Stimulated activated CD4-positive, alpha-beta T cell treated with anti-CD3 and anti-CD28 coated beads, Interleukin-1b, Interleukin-23, amount 100 ng/mL, for 1 hour (primary cell): ENCODE measurements at places on chromosomes 3 and 15.

- no peak for DNase-seq
These were observed 702.0 kb downstream of the GRM7 start for GRCh38 chr3:7562892-7563291.

DNA sequence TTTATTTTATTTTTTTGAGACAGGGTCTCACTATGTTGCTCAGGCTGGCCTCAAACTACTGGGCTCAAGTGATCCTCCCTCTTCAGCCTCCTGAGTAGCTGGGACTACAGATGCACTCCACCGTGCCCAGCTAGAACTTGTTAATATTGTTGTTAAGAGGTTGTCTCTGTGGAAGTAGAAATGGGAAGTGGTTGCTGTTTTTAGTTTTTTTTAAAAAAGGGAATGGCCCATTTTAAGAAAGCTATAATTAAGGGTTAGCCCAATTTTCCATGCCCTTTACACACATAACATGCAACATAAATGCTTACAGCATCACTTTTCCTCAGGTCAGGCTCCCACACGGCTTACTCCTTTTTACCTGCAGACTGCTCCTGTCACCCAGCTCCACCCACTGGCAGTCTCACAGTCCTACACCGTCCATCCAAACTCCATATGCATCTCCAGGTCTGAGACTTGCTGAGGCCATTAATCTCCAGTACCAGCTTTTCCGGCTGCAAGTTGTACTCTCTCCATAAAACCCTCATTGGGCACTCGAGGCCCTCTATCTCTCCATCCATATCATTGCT, 19.8 kb downstream of the MORC1 start:
- no peak for DNase-seq

- DNase-seq = no peak
These were observed 8.0 kb upstream of the SLC22A13 start for GRCh38 chr3:38257583-38257982.

DNA sequence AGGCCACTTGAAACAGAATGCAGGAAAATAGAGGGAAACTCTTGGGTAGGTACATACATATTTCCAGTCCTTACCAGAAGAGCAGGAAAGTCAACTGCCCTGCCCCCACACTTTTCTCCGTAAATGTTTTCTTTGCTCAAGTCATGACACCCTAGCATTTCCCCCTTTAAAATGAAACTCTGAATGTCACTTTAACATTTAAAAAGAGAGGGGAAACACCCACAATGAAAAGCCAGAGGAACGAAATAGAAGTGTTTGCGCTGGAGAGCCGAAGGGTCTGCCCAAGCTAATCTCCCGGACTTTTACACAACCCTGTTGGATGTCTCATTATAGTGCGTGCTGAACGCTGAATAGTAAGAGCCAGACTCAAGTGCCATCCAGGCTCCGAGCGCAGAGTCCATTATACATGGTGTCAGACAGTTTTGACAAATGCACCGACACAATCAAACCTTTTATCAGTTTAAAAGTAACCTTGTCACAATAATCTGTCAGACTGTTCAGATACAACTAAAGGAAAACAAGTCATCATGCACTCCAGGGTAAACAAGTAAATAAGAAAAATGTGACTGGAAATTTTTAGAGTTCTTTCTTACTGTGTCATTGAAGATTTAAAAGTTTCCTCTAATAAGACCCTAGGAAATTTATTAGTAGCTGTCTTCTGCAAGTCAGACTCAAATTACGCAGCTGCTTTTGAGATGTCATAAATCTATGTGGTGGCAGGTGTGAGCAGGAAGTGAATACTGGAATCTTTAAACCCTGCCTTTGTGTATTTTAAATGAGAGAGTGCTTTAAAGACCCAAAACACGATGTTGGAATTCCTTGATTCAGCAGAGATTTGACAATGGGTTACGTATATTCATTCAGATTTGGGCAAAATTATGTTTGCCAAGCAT, 159.8 kb downstream of the RBMS3 start:
- DNase-seq = no peak

GRCh38 chr3:187777331-187777941, 32.2 kb upstream of the BCL6 start:
- DNase-seq = no peak

DNA sequence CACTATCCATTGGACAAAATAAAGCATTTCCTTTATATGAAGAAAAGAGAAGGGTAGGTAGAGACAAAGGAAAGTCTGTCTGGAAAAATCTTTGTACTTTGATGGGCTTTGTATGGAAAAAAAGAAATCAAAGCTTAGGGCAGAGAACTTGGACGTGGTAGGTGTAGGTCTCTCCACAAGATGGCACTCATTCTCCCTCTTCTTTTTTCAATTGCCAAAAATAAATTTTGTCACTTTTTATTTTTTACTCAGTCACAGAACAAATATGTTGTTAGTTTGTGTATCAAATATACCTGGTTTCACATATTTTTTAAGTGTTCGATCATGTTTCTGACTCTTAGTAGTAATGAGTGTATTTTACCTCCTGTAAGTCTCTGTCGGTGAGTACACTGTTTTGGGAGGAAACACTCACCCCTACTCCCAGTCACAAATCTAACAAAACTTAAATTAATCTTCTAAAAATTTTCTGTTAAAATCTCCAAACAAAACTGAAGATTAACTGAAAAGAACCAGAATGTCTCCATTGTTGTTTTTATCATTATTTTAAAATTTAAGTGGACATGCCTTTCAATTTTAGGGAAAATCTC, 415.8 kb upstream of the GOLIM4 start:
- no peak for DNase-seq

DNA sequence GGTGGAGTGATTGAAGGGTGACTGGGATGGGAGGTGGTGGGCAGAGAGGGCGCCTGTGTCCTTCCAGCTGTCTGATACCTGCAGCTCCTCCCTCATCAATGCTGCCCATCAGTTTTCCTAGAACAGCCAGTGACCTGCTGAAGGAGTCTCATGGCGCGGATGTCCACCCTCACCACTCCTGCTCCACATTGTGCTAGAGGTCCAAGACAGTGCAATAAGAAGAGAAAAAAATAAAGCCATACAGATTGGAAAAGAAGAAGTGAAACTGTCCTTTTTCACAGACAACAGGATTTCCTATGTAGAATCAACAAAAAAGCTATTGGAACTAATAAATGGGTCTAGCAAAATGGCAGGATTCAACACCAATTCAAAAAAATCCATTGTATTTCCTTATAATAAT, 7.4 kb downstream of the ZDHHC19 start:
- DNase-seq = no peak

GRCh38 chr15:51302480-51302879, 35.9 kb downstream of the CYP19A1 start:
- no peak for DNase-seq

GRCh38 chr15:72420576-72420975, 22.5 kb downstream of the TMEM202 start:
- no peak for DNase-seq

GRCh38 chr3:62084558-62084957, 288.8 kb downstream of the FEZF2 start:
- no peak for DNase-seq

- DNase-seq = no peak
These were observed 1.8 kb downstream of the SLC6A1 start for GRCh38 chr3:10994306-10994705.

DNA sequence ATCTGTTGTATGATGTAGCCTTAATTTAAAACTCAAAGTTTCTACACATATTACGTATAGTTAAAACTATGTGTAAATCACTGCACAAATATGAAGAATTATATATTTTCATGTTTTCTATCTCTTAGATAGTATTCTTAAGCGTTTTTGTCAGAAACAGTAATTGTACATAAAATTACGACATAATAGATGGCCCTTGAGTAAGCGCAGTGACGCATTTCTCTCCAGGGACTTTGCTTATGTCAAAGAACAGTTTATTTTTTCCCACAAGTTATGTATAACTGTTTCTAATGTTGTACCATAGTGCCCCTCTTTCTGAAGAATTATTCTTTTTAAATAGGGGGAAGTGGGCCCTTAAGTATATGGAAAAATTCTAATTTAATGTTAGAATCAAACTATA, 934.0 kb downstream of the VGLL3 start:
- no peak for DNase-seq

DNA sequence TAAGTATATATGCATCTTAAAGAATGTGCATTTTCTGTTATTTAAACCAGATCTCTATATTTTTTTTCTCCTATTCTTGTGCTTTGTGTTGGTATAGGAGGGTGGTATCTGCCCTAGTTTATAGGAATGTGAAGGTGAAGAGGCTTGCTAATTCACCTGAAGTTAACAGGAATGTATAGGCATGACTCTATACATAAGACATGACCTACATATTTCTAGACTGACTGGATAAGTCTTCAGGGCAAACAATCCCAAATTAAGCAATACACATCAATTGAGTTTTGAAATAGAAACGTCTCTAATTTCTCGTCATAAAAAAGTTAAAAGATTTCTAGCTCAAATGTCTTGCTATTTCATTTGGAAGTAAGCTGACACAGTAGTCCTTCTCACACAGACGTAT, 410.0 kb downstream of the DIPK2A start:
- no peak for DNase-seq

- no peak for DNase-seq
These were observed 41.6 kb downstream of the NR2C2 start for GRCh38 chr3:14988988-14989394.

DNA sequence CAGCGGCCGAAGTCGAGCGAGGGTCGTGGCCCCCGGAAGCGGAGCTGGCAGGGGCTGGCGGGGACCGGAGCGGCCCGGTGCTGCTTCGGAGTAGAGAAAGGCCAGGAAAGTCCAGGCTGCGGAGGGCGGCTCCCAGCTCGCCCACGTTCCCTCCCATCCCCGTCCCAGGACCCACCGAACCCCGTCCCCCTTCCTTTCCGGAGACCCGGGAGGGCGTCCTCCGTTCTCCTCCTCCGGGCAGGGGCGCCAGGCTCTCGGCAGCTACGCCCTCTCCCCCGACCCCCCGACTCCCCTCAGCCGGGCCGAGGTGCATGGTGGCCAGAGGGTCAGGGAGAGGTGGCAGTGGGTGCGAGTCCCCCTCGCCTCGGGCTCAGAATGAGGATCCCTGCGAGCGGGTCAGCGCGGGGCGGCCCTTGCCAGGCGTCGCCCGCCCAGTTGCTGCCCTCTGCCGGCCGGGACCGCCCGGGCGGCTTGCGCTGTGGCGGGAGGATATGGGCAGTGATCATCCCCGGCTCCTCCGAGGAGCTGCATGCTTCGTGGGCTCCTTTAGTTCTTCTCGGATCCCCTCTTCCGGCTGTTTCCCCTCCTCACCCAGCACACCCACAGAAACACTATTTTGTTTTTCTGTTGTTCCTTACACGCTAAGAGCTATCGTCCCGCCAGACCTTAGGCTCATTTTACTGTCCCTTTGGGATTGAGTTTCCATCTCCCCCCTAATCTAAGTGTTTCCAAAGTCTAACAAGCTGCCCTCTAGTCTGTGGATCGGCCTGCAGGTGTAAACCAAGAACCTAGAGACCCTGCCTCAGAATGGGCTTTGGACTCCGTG, 744 bp upstream of the ALDH1A2 start:
- DNase-seq = peak; percentile 27

GRCh38 chr3:148084931-148085330, 612.8 kb upstream of the AGTR1 start:
- DNase-seq = no peak

- no peak for DNase-seq
These were observed 796.6 kb upstream of the GBE1 start for GRCh38 chr3:82558081-82558480.

DNA sequence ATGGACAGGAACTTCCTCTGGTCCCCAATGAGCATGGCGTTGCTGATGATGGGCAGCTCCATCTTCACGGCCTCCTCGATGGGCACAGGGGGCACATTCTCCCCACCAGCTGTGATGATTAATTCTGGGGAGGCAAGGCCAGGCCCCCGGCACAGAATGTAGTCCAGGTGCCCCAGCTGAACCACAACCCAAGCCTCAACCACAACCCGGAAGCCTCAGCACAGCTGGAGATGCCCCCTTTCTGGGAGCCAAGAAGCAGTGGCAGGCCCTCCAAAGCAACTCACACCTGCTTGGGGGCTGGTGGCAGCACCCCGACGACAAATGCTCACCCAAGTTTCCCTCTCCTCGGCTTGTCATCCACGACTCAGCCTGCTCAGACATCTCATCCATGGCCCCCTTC, 25.2 kb downstream of the IDH3A start:
- no peak for DNase-seq

DNA sequence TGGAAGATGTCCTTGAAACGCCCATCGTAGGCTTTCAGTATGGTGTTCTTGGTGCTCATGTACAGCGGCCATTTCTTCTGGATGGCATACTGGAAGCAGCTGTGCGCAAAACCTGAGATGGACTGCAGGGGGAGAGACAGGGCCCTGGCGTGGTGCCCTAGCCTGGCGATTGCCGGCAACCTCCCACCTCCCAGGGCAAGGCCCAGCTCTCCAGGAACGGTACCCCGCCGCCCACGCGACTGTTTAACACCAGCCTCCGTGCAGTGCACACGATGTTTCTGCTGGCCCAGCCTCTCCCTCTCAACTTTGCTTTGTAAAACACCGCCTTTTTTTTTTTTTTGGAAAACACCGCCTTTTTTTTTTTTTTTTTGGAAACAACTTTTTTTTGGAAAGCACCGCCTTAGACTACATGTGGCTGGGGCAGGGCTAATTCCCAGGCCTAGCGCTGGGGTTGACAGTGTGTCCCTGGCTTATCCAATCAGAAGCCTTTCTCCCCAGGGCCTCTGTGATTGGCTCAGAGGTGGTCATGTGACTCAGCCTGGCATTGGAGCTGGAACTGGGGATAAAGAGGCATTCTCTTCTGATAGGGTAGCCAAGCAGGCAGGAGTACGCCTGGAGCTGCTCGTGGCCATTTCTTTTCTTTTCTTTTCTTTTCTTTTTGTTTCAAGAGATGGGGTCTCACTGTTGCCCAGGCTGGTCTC, 14.7 kb downstream of the IDH2 start:
- DNase-seq = no peak

- DNase-seq = no peak
These were observed 4.9 kb downstream of the GALK2 start for GRCh38 chr15:49174902-49175301.

DNA sequence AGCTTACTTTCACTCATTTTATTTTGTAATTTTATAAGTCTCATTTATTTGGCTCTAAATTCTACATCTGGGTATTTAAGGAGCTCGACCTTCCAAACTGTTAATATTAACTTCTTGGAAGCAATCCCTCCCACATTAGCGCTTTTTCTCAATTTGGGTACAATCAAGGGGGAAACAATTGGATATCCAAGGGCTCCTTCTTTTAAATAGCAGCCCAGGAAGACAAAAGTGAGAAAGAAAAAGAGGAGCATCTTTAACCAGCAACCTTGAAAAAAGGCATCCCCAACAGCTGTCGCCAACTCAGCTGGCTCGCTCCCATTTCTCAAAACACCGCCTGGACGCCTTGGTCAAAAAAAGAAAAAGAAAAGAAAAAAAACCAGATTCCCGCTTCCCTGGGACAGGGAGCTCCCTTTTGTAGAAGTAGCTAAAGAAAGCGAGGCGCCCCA, 873 bp downstream of the C3orf70 start:
- DNase-seq = no peak
